ENCODE measurements at places on chromosomes 3 and 15. TPM values are rescaled to one million over a fixed set of nuclear protein-coding genes. Genes with fewer than 3 reads are reported as not detected.

GRCh38 chr3:129571605-129572547 lies 28.9 kb downstream of the H1-8 start:
- no peak for DNase-seq

- DNase-seq = no peak
Measured at GRCh38 chr3:99508191-99508590, 130.2 kb upstream of the COL8A1 start.

DNA sequence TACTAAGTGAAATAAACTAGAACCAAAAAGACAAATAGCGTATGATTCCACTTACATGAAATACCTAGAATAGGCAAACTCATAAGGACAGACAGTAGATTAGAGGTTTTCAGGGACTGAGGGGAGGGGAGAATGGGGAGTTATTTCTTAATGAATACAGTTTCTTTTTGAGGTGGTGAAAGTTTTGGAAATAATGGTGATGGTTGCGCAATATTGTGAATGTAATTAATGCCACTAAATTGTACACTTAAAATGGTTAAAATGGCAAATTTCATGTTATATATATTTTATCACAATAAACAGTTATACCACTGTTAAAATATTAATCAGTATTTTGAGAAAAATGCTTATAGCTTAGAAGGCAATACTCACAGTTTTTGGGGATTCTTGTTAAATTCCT lies 11.0 kb downstream of the UBE2E1 start:
- no peak for DNase-seq

GRCh38 chr3:67067251-67067650 lies 69.1 kb downstream of the KBTBD8 start:
- DNase-seq = no peak

DNA sequence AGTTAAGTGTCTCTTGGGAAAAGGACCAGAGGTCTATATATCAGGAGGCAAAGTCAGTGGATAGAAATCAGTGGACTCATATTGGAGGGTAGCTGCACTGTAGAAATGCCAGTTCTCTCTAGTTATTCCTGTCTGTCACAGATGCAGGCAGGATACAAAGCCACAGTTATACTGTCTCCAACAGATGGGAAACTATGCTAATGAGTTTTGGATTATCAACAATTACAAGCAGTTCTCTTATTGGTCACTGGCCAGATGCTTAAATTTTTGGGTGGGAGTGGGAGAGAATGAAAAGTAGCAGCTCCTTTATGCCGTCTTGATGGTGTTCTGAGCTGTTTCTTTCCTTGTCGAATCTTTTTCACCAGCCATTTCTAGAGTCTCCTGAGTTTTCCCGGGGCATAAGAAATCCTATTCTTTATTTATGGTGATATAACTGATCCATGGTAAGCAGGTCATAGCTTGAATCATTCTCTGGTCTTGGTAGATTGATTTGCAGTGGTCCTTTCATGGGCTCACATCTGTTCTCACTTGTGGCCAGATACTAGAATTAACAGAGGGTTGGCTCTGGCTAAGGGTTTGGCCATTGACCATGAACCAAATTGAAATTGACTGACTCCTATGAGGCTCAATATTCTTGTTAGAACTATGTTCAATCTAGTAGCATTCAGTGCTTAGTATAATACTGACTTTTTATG lies 44.6 kb upstream of the RBMS3 start:
- no peak for DNase-seq

- no peak for DNase-seq
Measured at GRCh38 chr3:194687638-194688199, 2.0 kb downstream of the FAM43A start.

The HRH1 gene
- total RNA-seq = 80.7 TPM

The ZNF660 gene
- 1.4 TPM for total RNA-seq

- DNase-seq = no peak
Measured at GRCh38 chr3:72812201-72812600, 36.0 kb downstream of the SHQ1 start.

DNA sequence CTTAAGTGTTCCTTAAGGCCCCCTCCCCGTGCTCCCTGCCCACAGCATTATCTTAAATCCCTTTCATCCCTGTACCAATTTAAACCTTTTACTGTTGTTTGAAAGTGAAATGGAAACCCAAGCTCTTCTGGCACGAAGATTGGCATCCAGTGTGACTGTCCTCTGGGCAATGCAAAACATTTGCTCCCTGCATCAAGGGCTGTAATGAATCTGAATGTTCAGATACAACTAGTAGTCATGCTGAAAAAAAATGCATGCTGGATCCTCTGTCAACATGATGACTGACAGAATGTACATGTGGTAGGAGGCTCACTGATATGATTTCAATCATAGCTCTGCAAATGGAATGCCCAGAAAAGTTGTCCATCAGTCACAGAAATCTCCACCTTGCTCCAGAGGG lies 8.1 kb upstream of the CDIN1 start:
- no peak for DNase-seq

GRCh38 chr3:134279466-134279865 lies 28.8 kb upstream of the RYK start:
- peak; percentile 29 for DNase-seq

DNA sequence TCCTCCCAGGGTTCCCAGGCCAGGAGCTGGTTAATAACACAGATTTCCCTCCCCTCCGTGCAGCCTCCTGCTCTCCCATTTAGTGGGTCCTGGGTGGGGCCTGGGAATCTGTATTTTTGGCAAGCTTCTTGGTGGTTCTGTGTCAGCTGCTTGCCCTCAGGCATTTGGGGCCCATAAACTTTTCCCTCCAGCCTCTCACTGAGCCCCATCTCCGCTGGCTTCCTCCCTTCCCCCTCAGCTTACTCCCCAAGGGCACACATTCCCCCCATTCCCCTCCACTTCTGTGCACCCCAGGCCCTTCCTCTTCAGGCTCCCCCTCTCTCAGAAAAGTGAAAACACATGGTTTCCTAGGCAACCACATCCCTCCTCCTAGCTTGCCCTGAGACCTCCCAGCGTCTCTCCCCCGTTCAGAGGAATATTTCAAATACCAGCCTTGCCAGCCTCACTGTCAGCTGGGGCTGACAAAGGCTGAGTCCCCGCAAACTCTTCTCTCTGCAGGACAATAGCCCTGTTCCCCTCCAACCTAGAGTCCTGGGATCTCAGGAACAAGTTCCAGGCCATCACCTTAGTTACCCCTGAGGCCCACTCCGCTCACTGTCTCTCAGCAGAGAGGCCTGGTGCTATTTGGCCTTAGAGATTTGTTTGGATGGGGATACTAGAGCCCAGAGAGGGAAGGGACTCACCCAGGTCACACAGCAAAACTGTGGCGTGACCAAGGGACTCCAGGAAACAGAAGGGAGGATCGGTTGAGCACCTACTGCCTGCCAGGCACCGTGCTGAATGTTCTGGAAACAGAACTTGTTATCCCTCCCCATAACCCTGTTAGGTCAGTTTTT lies 44.6 kb upstream of the SMAD6 start:
- DNase-seq = no peak

DNA sequence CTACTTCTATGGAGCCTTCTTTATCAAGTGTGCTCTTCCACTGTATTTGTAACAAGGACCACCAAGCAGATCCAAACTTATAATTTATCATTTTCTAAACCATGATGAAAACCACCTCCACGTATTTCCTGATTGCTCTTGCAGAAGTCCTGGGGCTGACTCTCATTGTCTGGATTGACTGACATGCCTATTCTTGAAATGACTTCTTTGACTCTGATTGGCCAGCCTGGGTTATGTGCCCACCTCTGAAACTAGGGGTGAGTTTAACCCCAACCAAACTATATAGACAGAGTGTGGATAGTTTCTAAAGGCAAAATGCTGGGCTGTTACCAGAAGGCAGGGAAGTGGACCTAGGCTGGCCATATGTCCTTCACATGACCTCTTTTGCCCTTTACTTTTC lies 12.7 kb downstream of the TMPRSS7 start:
- DNase-seq = no peak

The CCDC39 gene
- total RNA-seq = 0.10 TPM

DNA sequence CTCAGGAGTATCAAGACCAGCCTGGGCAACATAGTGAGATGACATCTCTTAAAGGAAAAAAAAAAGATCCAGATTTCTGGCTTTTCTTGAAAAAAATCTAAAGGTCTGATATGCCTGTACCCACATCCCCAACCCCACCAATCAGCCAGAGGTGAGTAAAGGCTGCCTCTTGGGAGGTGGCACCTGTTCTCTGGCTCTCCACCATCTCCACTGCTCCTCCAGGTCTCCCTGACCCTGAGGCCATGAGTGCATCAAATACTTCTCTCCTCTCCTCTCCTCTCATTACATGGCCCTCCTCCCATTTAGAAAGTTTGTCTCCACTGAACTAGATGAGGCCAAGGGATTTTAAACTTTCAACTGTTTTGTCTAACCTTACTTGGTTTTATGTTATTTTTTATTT lies 5.2 kb downstream of the SIAH2 start:
- no peak for DNase-seq

The GOLGA8J gene
- 0.10 TPM for total RNA-seq

DNA sequence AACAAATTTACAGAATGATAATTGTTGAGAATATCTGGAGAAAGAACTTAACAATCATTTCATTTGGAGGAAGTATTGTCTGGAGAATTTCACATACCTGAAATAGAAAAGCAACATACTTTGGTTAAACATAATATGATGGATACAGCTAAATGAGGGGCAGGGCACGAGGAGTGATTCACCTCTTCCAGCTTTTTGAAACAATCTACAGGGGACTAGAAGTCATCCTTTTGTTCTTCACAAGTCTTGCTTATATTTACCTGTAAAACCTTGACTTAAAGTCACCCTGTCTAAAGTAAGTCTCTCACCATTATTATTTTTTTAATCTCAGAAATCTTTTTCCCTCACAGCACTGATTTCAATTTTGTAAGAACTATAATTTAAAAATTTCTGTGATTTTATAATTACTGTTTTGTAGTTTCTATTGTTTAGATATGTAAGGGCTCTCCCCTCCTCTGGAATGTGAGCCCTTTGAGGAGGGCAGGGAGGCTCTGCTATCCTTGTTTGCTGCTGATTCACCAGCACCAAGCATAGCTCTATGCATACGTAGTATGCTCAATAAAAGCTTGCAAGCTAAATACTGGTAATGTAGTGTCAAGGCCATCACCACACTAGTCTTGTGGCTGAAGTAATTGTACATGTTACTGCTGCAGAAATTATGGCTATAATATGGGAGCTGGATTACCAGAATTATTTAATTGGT lies 193.9 kb upstream of the THRB start:
- peak; percentile 54 for DNase-seq

DNA sequence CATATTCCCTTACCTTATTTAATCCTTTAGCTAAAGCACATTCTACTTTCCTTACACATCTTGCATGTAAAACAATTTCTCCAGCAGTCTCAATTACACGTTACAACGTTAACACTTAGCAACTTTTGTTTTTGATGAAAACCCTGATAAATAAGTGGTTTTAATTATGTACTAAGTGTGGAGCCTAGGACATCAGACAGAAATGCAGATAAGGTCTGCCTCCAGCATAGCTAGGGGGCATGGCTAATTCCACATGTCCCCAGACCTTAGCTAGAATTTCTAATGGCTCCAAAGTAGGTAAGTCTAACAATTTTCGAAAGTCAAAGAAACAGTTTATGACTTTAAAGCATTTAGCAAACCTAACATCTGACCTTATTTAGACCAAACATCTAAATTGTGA lies 77.4 kb upstream of the TERB2 start:
- no peak for DNase-seq

GRCh38 chr3:61964566-61964965 lies 403.2 kb downstream of the PTPRG start:
- peak; percentile 65 for DNase-seq

The MKRN2OS gene
- 1.8 TPM for total RNA-seq

DNA sequence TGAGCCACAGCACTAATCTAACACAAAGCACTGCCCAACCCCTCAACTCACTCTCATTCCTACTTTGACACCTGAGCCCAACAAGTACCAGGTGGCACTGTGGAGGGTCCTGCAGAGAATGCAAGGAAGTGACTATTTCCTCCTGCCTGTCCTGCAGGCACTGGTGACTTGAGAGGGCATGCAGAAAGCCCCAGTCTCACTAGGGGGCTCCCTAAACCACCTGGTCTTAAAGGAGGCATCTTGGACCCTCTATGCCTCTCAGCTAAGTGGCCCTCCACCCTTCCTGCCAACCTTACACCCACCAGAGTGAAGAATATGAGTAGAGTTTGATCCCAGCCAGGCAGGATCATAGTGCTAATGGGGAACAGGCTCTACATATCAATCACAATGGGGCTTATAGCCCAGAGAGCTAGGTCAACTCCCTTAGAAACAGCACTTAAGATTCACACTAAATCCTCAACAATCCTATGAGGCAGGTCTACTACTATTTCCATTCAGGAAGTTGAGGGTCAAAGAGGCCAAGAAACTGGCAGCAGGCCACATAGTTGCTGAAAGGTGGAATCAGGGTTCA lies 15.2 kb downstream of the TRAIP start:
- DNase-seq = peak; percentile 22

- no peak for DNase-seq
Measured at GRCh38 chr15:46178138-46178537, 543.3 kb downstream of the SQOR start.

- DNase-seq = peak; percentile 27
Measured at GRCh38 chr15:74134387-74135027, 4.1 kb downstream of the ISLR2 start.

DNA sequence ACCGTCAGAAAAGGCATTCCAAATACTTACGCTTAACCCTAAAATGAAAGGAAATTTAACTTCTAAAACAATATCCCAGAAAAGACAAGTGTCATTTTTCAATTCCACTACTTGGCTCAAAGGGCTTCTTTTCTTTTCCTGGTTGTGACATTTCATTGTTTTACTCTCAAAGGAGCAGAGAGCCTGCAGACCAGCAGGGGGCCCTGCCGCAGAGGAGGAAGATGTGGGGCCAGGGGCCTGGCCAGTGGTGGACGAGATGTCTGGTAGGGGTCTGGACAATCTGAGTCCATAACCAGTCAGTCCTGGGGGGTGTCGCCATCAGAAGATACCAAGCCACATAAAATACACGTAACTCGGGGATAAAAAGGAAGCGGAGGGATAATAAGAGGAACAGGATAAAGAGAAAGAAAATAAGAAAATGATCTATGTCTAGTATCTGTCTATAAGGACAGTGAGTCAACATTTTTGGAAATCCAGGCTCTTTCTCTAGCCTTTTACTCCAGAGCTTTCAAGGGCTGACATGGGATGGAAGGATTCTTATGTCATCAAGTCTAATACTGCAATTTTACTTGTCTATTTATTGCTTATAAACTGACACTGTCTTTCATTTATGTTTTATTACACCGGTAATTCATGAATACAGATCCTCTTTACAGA lies 54.2 kb upstream of the ARHGEF3 start:
- no peak for DNase-seq

DNA sequence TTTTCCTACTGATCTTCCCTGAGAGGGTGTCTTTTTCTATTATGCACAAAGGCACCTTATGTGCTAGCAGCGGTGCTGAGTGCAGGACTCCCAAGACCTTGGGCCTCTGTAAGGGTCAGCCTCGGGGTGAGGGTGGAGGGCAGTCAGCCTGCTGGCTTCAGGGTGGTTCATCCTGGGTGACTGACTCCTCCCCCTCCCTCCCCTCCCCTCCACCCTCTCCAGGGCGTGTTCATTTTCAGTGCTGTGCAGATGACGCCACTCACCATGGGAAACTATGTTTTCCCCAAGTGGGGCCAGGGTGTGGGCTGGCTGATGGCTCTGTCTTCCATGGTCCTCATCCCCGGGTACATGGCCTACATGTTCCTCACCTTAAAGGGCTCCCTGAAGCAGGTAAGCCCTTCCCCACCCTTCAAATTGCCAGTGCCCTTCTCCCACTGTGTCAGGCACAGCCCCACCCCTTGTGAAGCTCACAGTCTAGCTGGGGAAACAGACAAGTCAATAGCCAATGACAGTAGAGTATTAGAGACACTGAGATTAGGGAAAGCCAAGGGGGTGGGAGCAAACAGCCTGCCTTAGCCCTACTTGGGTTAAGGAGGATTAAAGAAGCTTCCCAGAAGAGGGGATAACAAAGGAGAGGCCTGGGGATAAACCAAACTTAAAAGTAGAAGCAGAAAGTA lies 41.9 kb downstream of the SLC6A1 start:
- DNase-seq = no peak

All from renal cortical epithelial cell (primary cell).